ENCODE measurements at places on chromosomes 16 and 17.

GRCh38 chr17:71765437-71765836 lies 355.4 kb upstream of the SOX9 start:
- DNase-seq = no peak

DNA sequence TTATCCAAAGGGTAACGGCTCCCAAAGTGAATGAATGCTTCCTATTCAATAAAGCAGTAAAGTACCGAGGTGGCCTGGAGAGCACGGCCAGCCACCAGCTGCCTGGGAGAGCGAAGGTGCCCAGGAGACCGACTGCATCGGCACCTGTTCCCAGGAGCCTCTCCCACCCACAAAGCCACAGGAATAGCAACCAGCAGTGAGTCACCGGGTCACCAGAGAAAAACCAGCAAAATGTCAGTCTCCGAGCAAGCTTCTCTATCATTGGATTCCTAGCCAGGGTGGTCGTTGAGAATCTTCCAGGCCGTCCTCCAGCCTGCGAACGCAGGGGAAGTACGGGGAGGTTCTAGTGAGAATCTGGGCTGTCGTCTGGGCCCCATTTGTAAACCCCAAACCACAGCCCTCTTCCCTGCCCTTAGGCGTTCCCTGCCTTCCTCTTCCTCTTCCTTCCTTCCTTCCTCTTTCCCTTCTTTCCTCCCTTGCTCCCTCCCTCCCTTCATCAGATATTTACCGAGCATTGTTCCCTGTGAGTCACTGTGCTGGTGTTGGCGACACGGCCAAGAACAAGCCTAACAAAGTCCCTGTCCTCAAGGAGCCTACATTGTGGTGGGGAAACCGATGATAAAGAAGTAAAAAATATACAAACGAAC lies 114.6 kb downstream of the SLC39A11 start:
- peak; percentile 31 for DNase-seq

- DNase-seq = peak; percentile 34
Observed at GRCh38 chr17:45052052-45052772, 780 bp upstream of the DCAKD start.

DNA sequence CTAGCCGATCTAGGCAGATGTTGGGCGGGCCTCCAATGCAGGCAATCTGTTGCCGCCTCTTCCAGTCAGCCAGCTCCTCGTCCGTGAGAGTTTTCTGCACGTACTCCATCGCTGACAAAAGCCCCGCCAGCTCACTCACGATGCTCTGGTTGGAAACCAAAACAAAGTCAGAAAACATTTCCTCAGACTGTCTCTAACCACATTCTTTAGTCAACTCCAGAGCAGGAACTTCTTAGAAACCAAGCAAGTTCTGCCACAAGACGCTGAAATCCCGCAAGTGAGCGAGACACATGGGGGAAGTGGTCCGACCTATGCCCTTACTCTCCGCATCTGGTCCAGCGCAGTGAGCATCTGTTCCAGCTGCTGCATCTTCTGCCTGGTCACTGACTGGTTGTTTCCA lies 49.1 kb downstream of the STAT5A start:
- peak; percentile 89 for DNase-seq

DNA sequence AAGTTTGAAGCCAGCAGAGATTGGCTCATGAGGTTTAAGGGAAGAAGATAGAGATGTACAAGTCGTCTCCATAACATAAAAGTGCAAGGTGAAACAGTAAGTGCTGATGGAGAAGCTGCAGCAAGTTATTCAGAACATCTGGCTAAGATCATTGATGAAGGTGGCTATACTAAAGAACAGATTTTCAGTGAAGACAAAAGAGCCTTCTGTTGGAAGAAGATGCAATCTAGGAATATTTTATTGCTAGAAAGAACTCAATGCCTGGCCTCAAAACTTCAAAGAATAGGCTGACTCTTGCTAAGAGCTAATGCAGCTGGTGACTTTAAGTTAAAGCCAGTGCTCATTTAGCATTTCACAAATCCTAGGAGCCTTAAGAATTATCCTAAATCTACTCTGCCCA lies 26.0 kb downstream of the CCL4 start:
- DNase-seq = no peak

GRCh38 chr16:74769586-74770190 lies 4.9 kb downstream of the FA2H start:
- DNase-seq = no peak

GRCh38 chr17:75707079-75707571 lies 14.1 kb upstream of the ITGB4 start:
- DNase-seq = no peak

DNA sequence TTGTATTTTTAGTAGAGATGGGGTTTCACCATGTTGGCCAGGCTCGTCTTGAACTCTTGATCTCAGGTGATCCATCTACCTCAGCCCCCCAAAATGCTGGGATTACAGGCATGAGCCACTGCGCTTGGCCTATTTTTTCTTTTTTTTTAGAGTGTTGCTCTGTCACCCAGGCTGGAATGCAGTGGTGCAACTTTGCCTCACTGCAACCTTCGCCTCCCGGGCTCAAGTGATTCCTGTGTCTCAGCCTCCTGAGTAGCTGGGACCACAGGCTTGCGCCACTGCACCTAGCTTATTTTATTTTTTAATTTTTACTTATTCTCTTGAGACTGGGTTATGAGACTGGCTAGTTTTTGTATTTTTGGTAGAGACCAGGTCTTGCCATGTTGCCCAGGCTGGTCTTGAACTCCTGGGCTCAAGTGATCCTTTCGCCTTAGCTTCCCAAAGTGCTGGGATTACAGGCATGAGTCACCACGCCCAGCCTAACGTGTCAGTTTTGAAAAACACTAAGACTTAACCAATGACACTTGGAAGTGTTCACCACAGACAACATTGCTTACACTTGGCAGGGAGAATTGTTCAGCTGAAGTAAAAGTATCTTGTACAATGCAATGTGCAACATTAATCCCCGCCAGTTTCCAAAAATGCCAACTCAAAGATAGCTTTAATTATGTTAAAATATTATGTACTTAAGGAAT lies 26.9 kb downstream of the ATAD5 start:
- peak; percentile 4 for DNase-seq

GRCh38 chr17:35879773-35880654 lies at the start of gene CCL5:
Gene CCL5, minus strand, starts transcription at chr17:35880360.
- DNase-seq = no peak

DNA sequence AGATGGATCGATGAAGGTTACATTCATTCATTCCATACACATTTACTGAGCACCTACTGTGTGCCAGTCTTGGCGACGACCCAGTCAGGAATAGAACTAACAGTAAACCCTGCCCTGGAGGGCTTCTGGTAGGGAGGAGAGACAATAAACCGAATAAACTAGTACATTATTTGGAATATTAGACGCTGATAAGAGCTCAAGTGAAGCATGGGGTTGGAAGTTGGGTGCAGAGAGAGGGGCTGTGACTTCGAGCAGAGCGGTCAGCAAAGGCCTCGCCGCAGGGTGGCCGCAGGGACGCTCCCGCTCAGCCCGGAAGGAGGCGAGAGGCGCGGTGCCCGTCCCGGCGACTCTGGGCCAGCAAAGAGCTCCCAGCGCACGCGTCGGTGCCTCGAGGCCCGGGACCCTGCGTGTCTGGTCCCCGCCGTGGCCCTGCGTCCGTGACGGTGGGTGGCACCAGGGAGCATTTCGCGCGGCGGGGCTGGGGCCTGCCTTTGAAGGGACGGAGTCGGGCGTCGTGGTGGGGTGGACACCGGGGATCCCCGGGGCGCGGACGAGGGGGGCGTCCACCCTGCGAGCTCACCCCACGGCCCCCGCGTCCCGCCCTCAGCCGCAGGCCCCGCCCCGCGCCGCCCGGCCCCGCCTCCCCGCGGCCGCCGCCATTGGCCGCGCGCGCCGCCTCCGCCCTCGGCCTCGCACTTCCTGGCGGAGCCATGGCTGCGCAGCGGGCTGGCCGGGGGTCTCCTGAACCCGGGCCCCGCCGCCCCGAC lies at the start of gene KLHL36:
TSS of gene KLHL36 (plus strand) at position 684 of the 767 bp plus-strand sequence. CDS start 2,357 bp downstream, outside the sequence.
- DNase-seq = peak; percentile 39

DNA sequence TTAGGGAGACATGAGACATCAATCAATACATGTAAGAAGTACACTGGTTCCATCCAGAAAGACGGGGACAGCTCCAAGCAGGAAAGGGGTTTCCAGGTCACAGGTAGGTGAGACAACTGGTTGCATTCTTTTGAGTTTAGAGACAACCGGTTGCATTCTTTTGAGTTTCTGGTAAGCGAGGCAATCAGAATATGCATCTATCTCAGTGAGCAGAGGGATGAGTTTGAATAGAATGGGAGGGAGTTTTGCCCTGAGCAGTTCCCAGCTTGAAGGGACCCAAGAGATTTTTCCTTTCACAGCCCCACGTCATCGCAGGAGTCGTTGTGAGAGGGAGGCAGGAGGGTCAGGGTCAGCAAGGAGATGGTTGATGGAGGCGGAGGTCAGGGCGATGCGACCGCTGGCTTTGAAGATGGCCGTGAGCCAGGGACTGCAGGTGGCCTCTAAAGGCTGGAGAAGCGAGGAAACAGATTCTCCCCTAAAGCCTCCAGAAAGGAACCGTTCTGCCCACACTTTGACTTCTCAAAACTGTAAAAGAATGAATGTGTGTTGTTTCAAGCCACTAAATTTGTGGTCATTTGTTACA lies 36.5 kb downstream of the IRF8 start:
- no peak for DNase-seq

DNA sequence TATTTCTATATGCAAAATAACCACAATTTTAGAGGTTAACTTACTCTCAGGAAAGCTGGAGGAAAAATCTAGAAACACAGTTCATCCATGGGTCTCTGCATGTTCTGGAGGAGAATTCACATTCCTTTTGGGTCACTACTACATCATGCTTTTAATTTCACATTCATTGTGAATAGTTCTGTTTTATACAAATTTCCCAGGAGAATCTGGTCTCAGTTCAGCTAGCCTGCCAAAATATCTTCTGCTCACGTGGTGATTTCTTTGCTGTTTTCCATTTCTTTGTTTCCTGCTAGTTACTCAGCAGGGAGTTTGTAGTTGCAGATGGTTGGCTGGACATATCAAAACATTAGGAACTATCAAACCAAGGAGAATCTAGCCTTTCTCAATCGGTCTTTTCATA lies at the start of gene ABCA9:
TSS of gene ABCA9 (minus strand) at position 106 of the 400 bp plus-strand sequence. CDS start 9,801 bp downstream, outside the sequence.
- DNase-seq = peak; percentile 93

DNA sequence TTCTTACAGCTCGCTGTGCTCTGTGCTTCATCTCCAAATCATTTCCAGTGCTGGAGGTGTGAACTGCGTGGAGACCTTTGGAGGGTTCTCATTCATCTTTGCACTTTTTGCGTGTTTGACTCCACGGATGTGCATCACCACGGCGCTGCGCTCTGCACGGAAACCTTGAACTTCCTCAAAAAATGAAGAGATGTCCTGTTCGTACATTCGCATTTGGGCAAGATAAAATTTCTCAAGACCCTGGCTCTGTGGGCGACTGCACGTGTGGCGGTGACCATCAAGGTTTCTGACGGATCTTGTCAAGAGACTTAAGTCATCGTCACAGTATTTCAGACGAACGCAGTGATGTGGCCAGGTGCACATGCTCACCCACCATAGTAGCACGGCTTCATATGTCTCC lies 10.3 kb upstream of the PVALEF start:
- DNase-seq = no peak

DNA sequence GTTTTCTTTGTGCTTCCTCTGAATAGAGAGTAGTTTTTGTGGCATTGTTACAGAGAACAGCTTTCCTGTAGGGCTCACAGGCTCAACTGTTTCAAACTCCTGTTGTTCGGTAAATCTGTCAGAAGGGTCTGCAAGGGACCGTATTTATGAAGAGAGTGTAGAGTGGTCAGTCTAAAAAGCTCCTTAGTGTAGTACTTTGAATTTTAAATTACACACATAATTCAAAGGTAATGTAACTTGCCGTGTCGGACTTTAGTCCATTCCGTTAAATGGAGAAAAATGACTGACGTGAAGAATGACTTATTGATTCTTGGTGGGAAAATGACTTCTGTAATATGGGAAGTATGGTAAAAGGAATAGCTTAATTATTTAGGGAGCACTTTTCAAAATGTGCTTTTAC lies 190.9 kb downstream of the WWOX start:
- no peak for DNase-seq

DNA sequence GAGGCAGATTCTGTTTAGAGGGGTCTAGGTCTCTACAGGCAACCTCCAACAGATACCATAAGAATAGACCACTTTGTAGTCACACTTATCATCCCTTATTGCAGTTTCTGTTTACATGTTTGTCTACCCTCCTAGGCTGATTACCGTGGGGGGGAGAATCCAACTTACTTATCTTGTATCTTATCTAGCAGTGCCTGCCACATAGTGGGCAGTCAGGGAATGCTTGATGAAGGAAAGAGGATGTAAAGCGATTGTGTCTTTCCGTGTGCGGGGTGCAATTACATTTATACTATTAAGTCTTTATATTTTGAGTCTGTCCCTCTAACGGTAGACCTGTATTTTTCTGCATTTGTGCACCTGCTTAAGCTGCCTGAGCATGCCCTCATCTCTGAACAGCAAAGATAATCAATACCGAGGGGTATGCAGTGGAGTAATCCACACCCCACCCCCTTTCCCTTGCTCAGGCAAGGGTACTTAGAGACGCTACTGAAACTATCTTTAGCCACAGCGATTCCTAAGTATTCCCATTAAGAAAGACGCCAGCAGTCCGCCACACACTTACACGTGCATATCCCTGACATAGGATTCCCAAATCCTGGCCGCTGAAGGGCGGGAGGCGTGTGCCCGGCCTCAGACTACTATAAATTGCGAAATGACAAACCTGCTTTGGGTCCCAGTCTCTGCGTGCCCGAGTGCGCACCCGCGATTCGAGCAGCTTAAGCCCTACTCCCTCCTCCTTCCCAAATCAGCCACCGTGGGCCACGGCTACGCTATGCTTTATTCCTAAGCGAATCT lies 635 bp upstream of the AATF start:
- DNase-seq = no peak

GRCh38 chr16:30417529-30418349 lies 10.3 kb downstream of the ZNF771 start:
- peak; percentile 83 for DNase-seq

- DNase-seq = no peak
Observed at GRCh38 chr17:83179811-83180210, 100.4 kb downstream of the METRNL start.

DNA sequence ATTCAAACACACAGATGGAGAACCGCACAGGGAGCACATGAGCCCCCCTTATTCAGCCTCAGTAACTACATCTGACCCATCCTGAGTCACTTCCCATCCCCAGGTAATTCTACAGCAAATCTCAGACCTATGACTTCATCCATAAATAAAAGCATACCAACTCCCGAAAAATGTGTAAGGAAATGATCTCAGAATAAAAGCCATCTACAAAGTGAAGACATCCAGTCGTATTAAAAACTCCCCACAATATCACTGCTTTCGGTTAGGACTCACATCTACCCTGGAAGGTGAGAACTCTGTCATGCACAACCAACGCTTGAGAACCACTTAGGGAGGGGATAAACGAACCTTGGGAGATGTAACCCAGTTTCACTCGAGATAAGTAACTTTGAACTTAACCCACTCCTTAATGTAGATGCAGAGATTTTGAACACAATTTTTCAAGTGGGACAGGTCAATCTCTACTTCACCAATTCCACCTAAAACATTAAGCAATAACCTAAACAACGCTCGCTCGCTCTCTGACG lies 1.3 kb downstream of the USP36 start:
- DNase-seq = no peak
